ENCODE measurements at places on chromosomes 5 and 9.

GRCh38 chr5:14305045-14305444 is 161.9 kb downstream of the TRIO start:
- DNase-seq, result no peak

DNA sequence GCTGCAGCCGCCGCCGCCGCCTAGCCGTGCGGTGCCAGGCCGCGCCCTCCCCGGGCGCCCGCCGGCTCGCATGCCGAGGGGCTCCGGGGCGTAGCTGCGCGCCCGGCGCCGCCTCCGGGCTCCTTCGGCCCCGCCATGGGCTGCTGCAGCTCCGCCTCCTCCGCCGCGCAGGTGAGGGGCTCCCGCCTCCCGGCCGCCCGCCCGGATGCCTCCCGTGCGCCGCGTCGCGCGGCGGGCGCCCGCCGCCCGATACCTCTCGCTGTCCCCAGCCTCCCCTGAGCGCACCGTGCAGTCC is 230 bp downstream of the SLC44A1 start:
- DNase-seq, result no peak

DNA sequence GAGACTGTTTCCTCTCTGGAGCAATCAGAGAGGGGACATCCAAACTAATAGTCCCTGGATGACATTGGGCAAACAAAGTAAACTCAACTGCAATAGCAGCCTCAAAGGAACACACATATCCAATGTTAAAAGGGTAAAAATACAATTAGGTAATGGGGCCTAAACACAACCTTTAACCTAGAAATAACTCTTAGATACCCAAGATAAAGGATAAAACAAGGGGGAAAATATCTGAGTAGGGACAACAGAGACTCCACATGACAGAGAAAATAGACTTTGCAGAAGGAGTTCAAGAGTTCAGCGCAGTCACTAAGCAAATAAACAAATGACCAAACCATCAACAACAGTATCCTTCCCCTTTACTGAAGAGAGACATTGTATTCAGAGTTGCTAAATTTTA is 149.3 kb downstream of the FBXO4 start:
- no peak for DNase-seq

GRCh38 chr9:10855847-10856246 is 243.0 kb upstream of the PTPRD start:
- peak; percentile 18 for DNase-seq

GRCh38 chr5:137144656-137145055 is 354.5 kb downstream of the SPOCK1 start:
- no peak for DNase-seq
